Stimulated activated CD8-positive, alpha-beta memory T cell treated with anti-CD3 and anti-CD28 coated beads, Interleukin-15, amount 100 ng/mL, for 48 hours (primary cell): ENCODE measurements at places on chromosomes 4 and X.

DNA sequence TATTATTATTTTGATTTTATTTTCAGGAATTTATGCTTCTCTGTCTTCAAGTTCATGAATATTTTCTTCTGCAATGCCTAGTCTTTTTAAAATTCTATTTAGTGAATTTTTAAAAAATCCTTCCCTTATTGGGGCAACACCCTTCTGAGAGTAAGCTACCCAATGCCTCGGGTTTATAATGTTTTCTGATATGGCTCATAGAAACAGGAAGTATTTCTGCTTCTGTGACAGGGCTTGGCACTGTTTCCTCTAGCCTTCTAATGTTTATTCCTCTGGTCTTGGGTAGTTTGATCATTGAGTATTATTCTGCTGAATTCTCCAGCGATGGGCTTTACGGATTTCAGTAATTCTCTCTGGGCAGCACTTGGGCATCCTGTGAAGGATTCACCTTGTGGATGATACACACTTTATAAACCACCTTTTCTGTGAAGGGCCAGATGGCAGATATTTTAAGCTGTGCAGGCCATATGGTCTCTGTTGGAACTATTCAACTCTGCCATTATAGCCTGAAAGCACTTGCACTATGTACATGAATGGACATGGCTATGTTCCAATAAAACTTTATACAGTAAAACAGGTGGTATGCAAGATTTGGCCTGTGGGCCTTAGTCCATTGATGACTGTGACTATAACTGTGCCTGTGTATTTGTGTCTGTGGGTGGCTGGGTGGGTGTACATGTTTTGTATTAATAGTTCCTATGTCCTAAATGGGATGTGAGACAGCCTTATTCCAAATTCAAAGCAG is 95.9 kb upstream of the FAT1 start:
- DNase-seq: no peak

- no peak for DNase-seq
Measured at GRCh38 chr4:4440333-4441061, 53.6 kb downstream of the NSG1 start.

GRCh38 chr4:153205757-153206156 is 1.5 kb downstream of the TRIM2 start:
- DNase-seq: peak; percentile 20

DNA sequence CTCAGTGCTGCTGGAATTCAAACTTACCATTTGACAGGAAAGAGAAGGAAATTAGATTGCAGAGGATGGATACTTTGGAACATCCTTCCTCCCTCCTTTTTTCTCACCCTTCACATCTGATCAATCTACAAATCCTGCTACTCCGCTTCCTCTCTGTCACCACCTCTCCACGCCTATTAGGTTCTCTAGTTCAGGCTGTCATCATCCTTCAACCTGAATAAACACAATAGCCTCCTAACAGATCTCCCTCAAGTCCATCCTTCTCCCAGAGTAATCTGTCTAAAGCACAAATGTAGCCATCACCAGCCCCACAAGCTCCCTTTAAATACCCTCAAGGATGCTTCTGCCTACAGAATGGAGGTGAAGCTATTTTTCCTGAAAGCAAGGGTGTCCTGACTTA is 20.0 kb upstream of the SLAIN2 start:
- no peak for DNase-seq

DNA sequence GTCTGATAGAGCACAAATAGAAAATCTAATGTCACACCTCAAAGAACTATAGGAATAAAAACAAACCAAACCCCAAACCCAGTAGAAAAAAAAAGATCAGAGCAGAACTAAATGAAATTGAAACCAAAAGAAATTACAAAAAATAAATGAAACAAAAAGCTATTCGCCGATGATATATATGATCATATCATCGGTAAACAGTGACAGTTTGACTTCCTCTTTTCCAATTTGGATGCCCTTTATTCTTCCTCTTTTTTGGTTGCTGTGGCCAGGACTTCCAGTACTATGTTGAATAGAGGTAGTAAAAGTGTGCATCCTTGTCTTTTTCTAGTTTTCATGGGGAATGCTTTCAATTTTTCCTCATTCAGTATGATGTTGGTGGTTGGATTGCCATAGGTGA is 215.3 kb upstream of the AR start:
- no peak for DNase-seq

DNA sequence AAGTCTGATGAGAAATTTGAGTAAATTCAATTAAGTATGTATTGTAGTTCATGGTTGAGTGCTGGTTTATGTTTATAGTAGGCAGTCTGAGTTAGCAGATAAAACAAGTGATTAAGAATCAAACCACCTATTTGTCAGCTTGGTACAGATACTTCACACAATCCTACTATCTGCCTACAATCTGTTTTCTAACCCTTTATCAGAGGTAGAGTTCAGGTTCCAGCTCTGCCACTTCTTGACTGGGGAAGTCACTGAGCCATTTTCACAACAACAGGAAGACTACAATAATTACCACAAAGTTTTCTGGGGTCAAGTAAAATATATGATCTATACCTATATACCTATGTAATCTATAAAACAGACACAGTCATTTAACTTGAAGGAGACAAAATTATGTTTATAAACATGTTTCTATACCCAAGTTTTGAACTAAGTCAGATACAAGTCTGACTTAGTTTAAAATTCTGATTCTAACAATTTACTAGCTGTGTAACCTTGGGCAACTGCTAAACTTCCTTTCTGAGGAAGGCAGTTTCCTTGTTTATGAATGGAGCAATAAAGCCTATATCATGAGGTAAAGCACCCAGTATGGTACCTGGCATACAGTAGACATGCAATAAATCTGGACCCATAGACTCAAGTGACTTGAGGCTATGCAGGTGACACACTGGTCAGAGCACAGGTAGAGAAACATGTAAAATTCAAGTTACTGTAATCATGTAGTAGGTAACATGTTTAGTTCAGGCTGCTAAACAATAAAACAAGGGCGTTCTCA is 37.2 kb upstream of the BDH2 start:
- no peak for DNase-seq

DNA sequence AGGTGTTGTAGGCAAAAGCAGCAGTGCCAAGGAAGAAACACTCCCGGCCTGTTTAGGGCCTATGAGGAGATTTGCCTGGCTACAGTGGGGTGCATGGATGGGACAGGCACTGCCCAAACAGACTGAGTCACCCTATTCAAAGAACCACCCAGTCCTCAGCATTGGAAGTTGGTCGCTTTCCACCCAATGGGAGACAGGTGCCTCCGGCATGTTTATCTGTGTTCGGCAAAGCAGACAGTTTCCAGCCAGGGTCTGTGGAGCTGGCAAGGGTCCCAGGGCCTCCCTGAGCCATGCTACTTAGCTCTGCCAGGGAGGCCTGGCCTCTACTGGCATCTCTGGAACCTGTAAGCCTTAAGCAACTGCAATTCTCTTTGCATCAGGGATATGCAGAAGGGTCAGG is 165.1 kb upstream of the ATP6AP2 start:
- no peak for DNase-seq
